ENCODE measurements at places on chromosomes 16 and 17. TPM values are rescaled to one million over a fixed set of nuclear protein-coding genes. Genes with fewer than 3 reads are reported as not detected.
A peak's percentile ranks its signal among the peaks of the same experiment; 100 is the strongest.

DNA sequence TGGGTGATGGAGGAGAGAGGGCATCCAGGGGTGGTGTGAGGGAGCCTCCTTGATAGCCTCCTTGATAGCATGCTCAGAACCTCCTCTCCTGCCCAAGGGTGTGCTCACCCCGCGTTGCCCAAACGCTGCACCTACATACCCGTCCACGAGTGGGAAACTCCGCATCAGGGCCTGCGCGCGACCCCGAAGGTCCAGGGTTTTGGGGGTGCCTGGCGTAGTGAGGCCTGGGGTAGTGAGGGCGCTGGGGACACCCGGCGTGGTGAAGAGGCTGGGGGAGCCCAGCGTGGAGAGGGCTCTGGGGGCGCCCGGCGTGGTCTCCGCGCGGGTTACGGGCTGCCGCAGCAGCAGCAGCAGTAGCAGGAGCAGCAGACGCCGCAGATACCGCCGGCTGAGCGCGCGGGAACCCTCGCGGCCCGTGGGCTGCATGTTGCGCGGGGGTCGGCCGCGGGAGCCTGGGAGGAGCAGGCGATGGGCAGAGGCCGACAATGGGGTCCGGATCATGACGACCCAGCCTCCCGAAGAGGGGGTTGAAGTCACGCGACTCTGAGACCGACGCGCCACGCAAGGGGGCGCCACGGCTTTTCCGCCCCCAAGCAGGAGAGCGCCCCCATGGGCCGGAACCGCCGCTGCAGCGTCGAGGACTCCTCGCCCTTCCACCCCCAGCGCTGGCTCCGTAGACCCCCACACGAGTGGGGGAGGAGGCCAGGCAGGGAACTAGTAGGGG lies at the start of gene DPEP3:
TSS of gene DPEP3 (minus strand) at position 545 of the 724 bp plus-strand sequence. CDS start at position 426, 119 bp downstream.
- DNase-seq = peak; percentile 86

- no peak for DNase-seq
Measured at GRCh38 chr16:81148277-81148676, 52.1 kb upstream of the GCSH start.

GRCh38 chr17:19487024-19487600 lies 46.5 kb upstream of the SLC47A1 start:
- DNase-seq = no peak

- DNase-seq = no peak
Measured at GRCh38 chr17:39238311-39238972, 12.7 kb upstream of the STAC2 start.

DNA sequence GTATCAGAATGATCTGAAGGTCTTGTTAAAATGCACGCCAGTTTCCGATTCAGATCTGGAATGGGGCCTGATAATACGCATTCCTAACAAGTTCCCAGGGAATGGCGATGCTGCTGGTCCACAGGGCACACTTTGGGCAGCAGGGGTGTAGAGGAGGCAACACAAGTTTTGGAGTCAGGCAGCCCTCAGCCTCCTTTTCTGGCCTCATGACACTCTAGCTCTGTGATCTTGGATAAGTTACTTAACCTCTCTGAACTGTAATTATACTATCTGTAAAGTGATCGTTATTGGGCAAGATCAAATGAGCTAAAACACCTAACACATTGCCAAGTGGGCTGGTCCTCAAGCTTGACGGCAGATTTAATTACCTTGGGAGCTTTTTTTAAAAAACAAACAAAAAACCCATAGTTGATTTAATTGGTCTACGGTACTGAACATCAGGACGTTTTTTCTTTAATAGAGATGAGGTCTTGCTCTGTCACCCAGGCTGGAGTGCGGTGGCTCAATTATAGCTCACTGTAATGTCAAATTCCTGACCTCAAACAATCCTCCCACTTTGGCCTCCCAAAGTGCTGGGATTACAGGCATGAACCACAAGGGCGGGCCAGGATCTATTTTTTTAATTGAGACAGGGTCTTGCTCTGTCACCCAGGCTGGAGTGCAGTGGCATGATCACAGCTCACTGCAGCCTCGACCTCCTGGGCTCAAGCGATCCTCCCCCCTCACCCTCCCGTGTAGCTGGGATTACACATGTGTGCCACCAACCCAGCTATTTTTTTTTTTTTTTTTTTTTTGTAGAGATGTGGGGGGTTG lies 10.0 kb upstream of the MRPS23 start:
- no peak for DNase-seq

DNA sequence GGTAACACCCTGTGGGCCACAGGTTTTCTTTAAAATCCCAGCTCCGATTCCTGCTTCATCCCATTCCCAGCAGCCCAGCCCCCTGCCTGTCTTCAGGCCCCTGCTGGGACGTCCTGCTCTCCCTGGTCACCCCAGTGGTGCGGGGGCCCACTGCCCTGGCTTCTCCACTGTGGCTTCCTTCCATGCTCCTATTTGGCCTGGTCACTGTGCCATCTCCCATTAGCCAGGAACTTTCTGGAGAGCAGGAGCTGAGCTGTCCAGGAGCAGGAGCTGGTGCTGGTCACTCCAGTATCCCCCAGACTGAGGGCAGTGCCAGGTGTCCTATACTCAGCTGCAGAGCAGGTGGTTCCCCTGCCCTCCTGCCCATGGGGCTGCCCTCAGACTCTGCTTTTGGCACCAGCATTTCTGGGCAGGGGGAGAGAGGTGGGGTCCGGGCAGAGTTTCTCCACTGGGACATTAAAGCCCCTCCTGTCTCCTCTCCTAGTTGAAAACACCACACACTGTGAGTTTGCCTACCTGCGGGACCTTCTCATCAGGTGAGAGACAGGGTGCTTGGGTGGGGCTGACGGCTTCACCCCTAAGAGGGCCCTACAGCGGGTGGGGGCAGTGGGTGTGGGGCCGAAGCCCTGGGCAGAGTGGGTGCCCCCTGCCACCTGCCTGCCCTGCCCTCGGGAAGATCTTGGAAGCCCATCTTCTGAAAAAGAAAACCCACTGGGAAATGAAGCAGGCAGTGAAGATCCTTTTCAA lies 356.2 kb downstream of the SEC14L1 start:
- peak; percentile 57 for DNase-seq

DNA sequence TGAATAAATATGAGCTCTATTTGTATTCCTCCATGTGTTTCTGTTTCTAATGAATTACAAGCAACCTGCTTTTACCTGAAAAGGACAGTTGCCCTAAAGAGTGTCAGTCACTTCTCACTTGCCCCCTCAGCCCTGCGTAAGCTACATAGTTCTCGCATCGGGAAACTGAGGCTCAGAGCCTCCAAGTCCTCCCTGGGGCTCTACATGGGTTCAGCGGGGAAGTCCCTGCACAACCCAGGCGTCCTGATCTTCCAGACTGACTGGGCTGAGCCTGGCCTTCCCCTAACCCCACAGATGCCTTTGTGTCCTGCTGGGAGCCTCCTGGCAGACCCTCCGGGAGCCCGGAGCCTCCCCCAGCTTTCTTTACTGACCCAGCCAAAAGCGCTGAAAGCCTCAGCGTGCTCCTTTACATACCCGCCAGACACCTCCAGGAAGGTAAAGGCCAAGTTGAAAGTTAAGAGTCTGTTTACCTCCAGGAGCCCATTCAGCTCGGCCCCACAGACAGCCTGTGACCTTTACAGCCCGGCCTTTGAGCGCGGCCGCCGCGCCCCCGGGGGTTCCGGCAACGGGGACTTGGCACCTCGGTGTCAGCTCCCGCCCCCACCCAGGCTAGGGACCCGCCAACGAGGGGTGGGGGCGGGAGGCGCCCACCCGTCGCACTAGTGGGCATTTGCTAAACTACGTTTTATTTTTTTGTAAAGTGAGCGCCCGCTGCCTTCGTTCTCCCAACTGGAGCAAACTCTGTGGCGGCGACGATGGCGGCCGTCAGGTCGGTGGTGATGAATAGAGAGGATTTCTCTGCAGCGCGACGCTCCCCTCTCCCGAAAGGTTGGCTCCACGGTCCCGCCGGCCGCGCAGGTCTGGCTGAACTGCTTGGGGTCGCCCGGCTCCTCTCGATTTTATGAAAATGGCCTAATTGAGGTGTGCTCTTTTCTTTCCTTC lies 4.4 kb upstream of the HOXB13 start:
- DNase-seq = no peak

- peak; percentile 50 for DNase-seq
Measured at GRCh38 chr17:79622776-79623175, 11.9 kb upstream of the RBFOX3 start.

DNA sequence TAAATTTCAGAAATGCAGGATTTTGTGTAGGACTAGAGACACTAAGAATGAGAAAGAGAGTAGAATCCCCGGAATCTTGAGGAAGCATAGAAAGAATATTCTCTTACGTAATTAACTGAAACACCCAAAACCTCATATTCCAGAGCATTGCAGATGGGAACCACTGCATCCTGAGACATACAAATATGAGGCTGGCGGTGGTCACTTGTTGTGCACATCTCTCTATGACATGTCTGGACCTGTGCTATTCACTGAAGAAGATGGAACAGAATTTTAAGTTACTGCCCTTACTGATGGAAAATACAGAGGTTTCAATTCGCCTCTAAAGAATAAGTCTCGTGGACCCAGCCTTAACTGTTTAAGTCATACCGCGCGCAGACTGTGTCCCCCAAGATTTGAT lies 806 bp downstream of the RAD51C start:
- DNase-seq = no peak

- no peak for DNase-seq
Measured at GRCh38 chr16:11726008-11726407, 16.6 kb downstream of the TXNDC11 start.

GRCh38 chr17:72115781-72116525 lies 4.9 kb upstream of the SOX9 start:
- no peak for DNase-seq

The CALB2 gene
- total RNA-seq = 0.85 TPM

The DHRS7C gene
- 0.62 TPM for total RNA-seq
